ENCODE measurements at places on chromosomes 13 and 19.

GRCh38 chr13:51645154-51645650 lies 60.9 kb downstream of the WDFY2 start:
- peak; percentile 46 for DNase-seq

GRCh38 chr13:21216332-21216731 lies 39.9 kb downstream of the MRPL57 start:
- DNase-seq, result no peak

DNA sequence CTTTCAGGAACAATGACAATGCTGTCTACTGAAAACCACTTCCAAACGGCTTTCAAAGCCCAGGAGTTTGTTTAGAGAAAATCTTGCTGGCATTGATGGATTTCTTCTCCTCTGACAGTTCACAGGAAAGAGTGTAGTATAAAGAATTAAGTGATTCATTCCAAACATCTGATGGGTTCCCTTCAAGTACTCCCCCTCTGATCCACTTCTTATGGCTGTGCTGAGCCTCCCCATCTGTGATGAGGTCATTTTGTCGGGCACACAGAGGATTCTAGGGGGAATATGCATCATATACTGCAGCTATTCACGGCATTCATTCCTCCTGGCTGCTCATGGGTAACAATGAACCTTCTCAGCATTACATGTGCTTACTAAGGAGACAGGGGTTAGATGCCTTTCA lies 107.9 kb downstream of the RGCC start:
- peak; percentile 72 for DNase-seq

DNA sequence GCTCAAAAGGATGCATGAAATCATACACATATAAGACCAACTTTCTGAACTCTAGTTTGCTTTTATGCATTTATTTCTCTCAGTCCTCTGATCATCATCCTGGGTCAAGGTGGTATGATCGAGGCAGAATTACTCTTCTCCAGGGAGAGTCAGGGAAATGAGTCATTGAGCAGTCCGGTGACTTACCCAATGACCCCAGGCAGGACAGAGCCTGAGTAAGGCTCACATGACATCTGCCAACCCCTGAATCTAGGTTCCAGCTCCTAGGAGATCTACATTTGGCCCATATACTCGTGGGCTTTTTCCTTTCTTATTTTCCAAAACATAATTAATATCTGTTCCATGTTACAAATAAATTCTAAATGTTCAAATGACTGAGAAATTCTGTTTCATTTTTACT lies 502.3 kb downstream of the FOXO1 start:
- DNase-seq, result no peak

- DNase-seq, result no peak
Measured at GRCh38 chr19:48403606-48404005, 10.1 kb downstream of the GRIN2D start.

GRCh38 chr19:18644196-18645034 lies 7.6 kb downstream of the KLHL26 start:
- no peak for DNase-seq

DNA sequence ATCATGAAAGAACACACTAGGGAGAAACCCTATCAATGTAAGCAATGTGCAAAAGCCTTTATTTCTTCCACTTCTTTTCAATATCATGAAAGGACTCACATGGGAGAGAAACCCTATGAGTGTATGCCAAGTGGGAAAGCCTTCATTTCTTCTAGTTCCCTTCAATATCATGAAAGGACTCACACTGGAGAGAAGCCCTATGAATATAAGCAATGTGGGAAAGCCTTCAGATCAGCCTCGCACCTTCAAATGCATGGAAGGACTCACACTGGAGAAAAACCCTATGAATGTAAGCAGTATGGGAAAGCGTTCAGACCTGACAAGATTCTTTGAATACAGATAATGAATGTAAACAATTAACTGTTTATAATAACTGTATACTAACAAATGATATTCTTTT lies 15.0 kb upstream of the ZNF439 start:
- no peak for DNase-seq

DNA sequence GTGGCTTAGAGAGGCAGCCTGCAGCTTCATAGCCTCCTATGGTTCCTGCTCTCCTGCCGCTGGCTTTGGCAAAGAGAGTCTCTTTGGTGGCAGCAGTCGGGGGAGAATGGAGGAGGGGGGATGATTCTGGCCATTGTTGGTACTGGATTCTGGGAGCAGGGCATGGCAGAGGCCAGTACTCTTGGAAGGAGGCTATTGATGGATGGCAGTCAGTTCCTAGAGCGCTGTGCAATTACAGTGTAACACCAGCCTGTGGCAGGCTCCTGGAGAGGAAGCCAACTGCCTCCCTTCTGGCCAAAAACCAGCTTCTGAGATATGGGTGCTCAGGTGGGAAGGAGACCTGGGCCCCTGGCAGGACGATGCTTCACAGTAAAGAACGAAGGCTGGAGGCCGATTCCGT lies 47.9 kb upstream of the TMTC4 start:
- no peak for DNase-seq

GRCh38 chr19:5101871-5102270 lies 133.0 kb downstream of the KDM4B start:
- DNase-seq, result no peak

DNA sequence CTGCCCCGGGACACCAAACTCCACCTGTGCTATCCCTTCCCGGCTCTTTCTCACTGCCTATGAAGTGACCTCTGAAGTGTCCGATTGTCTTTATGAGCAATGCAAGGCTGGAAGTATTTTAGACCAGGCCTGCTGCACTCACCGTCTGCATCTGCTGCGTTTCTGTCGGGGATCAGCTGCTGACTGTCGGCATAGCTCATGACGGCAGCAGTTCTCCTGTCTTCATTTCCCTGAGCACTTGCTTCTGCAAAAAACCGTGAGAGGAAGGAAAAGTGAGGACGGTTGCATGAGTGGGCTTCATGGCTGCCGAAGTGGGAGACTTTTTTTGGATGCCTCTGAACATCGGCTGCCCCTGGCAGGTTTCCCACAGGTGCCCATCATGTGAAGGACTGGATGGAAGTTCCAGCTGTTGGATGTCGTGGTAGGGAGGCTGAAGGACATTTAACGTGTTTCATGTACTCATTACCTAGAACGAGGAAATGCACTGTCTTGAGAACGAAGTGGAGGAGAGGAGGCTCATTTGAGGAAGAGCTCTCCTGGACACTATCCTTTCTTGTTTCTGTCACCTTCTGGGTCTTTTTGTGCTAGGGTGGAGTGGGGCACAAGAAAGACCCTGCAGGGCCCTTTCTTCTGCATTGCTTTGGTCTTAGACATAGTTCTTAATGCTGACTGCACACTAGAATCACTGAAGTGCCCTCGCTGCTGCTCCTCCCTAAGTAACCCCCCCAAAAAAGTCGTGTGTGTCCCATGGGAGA lies 94.7 kb downstream of the RNASEH2B start:
- DNase-seq, result no peak

GRCh38 chr19:50024719-50025021 lies 502 bp downstream of the VRK3 start:
- DNase-seq, result no peak

- DNase-seq, result no peak
Measured at GRCh38 chr13:98913741-98914140, 64.1 kb downstream of the DOCK9 start.

DNA sequence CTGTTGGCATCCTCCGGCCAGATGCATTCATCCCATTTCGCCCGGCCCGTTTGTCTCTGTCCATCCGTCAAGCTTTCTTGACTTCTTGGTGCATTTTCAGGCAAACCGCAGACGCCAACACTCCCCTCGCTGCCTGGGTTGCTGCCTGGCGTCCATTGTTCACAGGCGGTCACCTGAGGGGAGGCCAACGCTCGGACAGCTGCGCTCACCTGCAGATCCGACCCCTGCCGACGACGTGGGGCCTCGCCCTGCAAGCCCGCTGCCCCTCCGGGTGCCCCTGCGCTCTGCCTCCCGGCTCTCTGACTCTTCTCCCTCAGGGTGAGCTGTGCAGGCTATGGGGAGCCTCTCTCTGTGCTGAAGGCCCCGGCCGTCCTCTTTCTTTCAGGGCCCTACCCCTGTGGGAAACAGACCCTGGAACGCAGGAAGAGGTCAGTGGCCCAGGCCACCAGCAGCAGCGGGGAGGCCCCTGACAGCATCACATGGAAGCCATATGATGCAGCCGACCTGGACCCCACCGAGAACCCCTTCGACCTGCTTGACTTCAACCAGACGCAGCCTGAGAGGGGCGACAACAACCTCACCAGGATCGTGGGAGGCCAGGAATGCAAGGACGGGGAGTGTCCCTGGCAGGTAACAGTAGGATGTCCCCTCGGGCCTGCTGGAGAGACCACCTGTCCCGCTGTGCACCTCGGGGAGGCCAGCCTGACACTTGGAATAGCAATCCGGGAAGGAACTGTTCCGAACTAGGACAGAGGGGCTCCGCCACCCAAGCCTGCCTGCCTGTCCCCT lies 14.8 kb upstream of the PROZ start:
- DNase-seq, result no peak

GRCh38 chr19:11192957-11193939 lies 4.1 kb downstream of the KANK2 start:
- no peak for DNase-seq

- DNase-seq, result no peak
Measured at GRCh38 chr19:2010135-2010668, 5.3 kb downstream of the BTBD2 start.

DNA sequence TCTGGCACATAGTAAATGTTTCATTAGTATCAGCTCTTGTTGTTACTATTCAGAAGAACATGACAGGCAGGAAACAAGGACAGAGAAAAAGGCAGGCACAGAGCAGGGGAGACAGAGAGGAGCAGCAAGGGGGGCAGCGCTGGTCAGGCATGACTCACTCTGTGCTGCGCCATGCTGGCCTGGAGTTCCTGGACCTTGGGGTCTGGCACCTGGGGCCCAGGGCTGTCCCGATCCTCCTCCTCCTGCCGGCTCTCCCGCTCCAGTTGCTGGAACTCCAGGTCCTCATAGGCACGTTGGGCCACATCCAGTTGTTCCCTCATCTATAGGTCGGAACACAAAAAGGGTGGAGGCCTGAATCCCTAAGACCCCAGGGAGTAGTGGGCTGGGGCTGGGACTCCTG lies 7.6 kb downstream of the PHLDB3 start:
- no peak for DNase-seq

DNA sequence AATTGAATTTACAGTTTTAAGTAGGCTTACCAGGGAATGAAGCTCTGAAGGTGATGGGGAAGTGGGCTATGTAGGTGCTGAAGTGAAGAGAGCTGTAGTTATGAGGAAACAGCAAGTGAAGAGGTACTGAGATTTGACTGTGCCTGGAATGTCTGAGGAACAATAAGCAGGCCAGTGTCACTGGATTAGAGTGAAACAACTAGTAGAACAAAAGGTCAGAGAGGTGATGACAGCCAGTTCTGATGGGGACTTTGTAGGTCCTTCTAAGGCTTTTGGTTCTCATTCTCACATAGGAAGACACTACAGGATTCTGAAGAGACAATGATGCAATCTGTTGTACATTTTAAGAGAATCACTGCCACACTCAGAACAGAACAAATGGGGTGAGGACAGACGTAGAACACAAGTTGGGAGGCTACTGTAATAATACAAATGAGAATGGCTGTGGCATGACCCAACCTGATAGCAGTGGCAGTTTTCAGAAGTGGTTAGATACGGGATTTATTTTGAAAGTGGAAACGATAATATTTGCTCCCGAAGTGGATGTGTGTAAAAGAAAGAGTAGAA lies 130.8 kb downstream of the MYCBP2 start:
- no peak for DNase-seq

- no peak for DNase-seq
Measured at GRCh38 chr19:27861411-27861975, 1351.5 kb downstream of the UQCRFS1 start.

GRCh38 chr19:55369653-55370304 lies 484 bp downstream of the IL11 start:
- DNase-seq, result no peak

DNA sequence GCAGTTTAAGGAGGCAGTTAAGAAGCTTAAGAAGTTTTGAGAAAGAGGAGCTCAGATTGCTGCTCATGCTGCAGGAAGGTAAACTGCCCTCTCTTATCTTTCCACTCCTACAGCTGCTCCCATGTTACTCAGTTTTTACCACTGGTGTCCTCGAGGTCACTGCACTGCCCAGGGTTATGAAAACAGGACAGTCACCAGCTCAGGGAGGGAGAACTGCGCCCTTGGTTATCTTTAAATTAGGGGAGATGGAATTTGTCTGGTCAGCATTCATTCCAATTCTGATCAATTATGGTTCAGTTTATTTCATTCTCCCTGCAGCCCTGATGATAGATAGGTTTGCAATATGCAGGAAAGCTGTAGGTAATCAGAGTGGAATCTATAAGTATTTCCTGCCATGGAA lies 10.8 kb upstream of the SLC46A3 start:
- no peak for DNase-seq

DNA sequence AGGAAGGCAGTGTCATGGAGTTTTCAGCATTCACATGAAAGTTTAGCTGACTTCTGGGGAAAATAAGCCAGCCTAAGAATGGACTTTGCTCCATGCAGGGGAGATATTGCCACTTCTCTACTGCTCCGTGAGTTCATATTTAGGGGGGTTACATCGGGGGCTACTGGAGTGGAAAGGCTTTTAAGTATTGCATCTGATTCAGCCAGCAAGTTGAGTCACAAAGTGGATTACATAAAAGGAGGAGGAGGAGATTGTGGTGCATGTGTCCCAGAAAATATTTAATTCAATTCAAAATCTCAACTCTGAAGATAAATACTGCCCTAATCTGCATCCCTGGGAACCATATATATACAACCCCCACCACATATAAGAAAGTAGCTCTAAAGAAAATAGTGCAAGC lies 617.2 kb downstream of the DCT start:
- no peak for DNase-seq

GRCh38 chr13:30576528-30576927 lies 41.2 kb upstream of the USPL1 start:
- no peak for DNase-seq

- DNase-seq, result no peak
Measured at GRCh38 chr13:19567820-19568534, 6.6 kb upstream of the TPTE2 start.

- DNase-seq, result no peak
Measured at GRCh38 chr19:41720103-41720502, 11.7 kb downstream of the CEACAM5 start.

GRCh38 chr13:79442706-79443105 lies 36.7 kb upstream of the RBM26 start:
- no peak for DNase-seq

DNA sequence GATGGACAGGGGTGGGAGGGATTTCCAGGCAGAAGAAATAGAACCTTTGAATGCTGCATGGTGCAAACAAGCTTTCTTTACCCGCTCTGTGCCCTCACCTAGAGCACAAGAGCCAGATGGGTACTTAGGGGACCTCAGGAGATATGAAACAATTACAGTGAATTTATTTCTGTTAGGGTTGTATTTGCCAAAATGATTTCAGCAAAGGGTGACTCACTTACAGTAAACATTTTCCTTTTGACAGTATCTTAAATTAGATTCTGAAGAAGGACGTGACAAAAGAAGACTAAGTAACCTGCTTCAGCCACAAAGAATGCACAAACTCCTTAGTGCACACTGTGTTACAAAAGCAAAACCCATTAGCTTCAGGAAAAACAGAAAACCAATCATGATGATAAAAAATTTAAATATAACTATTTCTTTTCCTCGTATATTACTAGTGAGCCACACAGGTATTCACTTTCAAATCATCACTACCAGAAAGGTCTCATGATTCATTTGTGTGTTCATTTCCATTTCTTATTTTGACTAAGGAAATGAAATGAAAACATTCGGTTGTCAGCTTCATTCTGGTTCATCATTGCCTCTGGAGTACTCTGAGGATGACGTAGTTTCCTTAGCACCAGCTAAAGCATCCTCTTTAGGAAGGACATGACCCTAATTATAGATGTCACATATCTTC lies 158.8 kb downstream of the NHLRC3 start:
- DNase-seq, result no peak
